Liver (tissue), 10 donors: ENCODE measurements at places on chromosomes 11 and 22.
A peak's percentile ranks its signal among the peaks of the same experiment; 100 is the strongest.

DNA sequence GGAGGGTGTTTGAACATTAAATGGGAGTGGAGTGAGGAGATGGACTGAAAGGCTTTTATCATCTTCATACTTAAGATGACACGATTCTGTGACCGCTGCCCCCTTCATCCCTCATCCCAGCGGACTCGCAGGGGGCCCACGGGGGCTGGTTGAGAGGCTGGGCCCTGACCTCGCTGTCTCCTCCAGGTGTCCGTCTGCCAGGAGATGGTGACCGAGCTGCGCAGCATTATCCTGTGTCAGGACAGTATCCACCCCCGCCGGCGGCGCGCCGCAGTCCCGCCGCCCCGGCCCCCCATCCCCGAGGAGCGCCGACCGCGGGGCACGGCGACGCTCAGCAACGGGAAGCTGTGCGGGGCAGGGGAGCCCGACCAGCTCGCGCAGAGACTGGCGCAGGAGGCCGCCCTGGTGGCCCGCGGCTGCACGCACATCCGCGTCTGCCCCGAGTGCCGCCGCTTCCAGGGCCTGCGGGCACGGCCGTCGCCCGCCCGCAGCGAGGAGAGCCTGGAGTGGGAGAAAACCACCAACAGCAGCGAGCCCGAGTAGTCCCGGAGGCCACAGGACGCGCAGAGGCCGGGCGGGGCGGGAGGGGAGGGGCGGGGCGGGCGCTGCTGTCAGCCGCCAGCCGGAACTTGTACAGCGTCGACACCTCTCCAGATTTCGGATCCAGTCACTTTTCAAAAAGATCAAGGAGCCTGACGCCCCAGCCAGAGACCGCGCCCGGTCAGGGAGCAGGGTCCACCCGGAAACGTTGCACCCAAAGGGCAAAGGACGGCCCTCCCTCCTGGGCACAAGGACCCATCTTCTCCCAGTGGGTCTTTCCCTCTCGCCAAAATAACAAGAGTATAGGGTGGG is 38.0 kb upstream of the TBCEL start:
- H3K27me3 ChIP-seq: no peaks in the 10 kb centered on the region
- H3K36me3 ChIP-seq: no peaks in the 10 kb centered on the region
- peak; percentile 55 for DNase-seq
- H3K4me1 ChIP-seq: no peaks in the 10 kb centered on the region

DNA sequence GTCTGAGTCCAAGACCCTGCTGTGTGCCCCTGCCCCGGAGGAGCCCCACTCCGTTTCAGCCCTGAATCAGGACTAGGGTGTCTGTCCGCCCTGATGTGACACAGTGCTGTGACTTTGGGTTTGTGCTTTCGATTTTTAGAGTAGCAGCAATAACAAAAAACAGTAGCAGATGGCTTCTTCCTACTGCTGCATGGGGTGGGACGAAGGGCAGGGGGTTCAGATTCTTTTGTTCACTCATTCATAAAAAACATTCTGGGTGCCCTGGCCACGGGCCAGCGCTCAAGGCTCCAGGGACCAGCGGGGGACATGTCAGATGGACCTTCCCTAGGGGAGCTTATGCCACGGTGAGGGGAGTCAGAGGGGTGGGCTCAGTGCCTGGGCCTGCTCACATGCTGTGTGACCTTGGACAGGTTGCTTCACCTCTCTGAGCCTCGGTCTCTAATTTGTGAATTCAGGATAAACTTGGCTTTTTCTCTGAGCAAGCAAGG is 24.6 kb upstream of the PRR5 start:
- peak overlapping the region; percentile 28 for H3K4me3 ChIP-seq
- no peaks in the 10 kb centered on the region for H3K36me3 ChIP-seq
- no peak overlapping the region for H3K27ac ChIP-seq
- H3K27me3 ChIP-seq: no peaks in the 10 kb centered on the region
- no peak for DNase-seq

GRCh38 chr11:9790703-9791102 is 126.8 kb downstream of the SWAP70 start:
- no peaks in the 10 kb centered on the region for H3K27me3 ChIP-seq
- H3K4me3 ChIP-seq: no peak overlapping the region
- H3K36me3 ChIP-seq: peaks cover 14% of the 10 kb centered on the region
- peak; percentile 3 for DNase-seq
- H3K27ac ChIP-seq: no peak overlapping the region

- no peaks in the 10 kb centered on the region for H3K27me3 ChIP-seq
- H3K36me3 ChIP-seq: no peaks in the 10 kb centered on the region
- peak; percentile 74 for DNase-seq
- no peak overlapping the region for H3K27ac ChIP-seq
- peak overlapping the region; percentile 13 for H3K4me3 ChIP-seq
- H3K4me1 ChIP-seq: peaks cover 2% of the 10 kb centered on the region
These were observed 2.0 kb downstream of the HEPN1 start for GRCh38 chr11:124920870-124921609.

- H3K27ac ChIP-seq: no peak overlapping the region
- no peaks in the 10 kb centered on the region for H3K27me3 ChIP-seq
- H3K4me1 ChIP-seq: peaks cover 47% of the 10 kb centered on the region
- H3K4me3 ChIP-seq: no peak overlapping the region
- H3K36me3 ChIP-seq: no peaks in the 10 kb centered on the region
These were observed 28.6 kb downstream of the GNB1L start for GRCh38 chr22:19825904-19826618.

DNA sequence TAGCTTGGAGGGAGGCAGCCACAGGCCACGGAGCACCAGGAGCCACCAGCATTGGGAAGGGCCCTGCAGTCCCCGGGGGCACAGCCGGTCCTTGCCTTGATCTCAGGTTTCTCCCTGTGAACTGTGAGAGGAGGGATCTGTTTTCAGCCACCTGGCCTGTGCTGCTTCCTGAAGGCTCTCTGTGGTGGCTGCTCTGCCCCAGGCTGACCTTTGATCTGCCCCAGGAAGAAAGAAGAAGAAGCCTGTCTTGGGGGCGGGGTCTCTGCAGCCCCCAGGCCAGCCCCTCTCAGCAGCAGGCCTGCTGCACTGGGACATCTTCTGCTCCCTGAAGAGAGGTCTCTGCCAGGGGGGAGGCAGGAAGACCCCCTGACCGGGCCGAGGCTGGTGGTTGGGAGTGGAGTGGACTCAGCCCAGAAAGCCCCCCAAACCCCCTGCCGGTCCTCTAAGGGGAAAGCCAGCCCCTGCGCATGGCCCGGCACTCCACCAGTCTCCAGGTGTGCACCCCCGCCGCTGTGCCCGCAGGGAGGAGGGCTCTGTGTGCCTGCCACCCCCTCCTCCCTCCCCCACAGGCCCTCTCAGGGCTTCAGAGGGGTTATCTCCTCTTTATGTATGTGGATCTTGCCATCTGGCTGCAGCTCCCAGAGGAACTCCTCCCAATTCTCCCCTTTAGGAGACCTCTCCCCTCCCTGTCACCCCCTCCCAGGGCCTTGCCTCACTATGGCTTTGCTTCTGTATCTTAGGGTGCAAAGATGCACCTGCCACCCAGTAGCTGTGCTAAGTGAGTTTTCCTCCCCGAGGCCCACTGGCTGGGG is 675.3 kb downstream of the BRD1 start:
- DNase-seq: no peak
- H3K4me3 ChIP-seq: no peak overlapping the region
- H3K27ac ChIP-seq: no peak overlapping the region
- no peaks in the 10 kb centered on the region for H3K4me1 ChIP-seq
- H3K27me3 ChIP-seq: no peaks in the 10 kb centered on the region

DNA sequence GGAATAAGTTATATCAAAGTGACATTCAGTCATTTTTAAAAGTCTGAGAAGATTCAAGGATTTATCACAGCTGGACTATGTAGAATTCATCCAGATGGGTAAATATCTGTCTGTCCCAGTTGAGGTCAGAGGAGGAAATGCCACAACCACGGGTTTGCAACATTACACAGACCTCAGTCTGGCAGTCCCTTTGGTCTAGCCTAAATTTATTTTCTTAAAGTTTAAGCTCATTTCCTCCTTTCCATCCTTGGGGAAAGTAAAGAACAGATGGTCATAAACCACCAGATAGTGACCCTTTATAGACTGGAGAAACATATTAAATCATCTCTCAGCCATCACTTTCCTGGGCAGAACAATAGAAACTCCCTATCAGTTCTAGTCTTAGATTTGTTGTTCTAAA is 238.4 kb upstream of the DDI1 start:
- H3K4me1 ChIP-seq: no peaks in the 10 kb centered on the region
- no peak overlapping the region for H3K4me3 ChIP-seq
- H3K36me3 ChIP-seq: no peaks in the 10 kb centered on the region
- no peaks in the 10 kb centered on the region for H3K27me3 ChIP-seq

- no peak overlapping the region for H3K27ac ChIP-seq
- H3K4me3 ChIP-seq: no peak overlapping the region
- H3K36me3 ChIP-seq: no peaks in the 10 kb centered on the region
- H3K4me1 ChIP-seq: peaks cover 15% of the 10 kb centered on the region
These were observed 94.2 kb downstream of the PTPRJ start for GRCh38 chr11:48074425-48075181.

- H3K36me3 ChIP-seq: peaks cover 12% of the 10 kb centered on the region
- no peak overlapping the region for H3K4me3 ChIP-seq
- H3K4me1 ChIP-seq: no peaks in the 10 kb centered on the region
- H3K27ac ChIP-seq: no peak overlapping the region
- no peaks in the 10 kb centered on the region for H3K27me3 ChIP-seq
These were observed 38.6 kb upstream of the POGLUT3 start for GRCh38 chr11:108536783-108537182.

GRCh38 chr11:32039149-32039548 is 51.7 kb upstream of the RCN1 start:
- no peaks in the 10 kb centered on the region for H3K36me3 ChIP-seq
- H3K4me3 ChIP-seq: no peak overlapping the region
- no peak overlapping the region for H3K27ac ChIP-seq
- no peaks in the 10 kb centered on the region for H3K27me3 ChIP-seq

DNA sequence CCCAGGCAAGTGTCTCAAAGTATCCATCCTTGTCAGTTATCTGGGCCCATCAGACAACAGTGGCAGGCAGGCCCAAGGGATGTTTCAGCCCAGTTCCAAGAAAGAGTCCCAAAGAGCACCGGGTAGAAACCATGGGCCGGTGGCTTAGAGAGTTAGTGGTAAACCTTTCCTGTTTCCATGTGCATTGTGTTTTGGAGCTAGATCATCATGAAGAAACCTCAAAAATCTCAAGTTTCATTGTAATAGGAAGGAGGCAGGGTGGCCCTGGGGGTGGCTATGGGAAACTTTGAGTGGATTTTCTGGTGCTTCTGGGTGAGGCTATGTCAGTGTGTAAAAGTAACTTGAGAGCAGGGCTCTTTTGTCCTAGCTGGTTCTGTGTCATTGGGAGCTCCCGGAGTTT is 68.1 kb downstream of the UBASH3B start:
- H3K4me3 ChIP-seq: no peak overlapping the region
- H3K36me3 ChIP-seq: no peaks in the 10 kb centered on the region
- H3K27me3 ChIP-seq: no peaks in the 10 kb centered on the region
- no peak for DNase-seq

DNA sequence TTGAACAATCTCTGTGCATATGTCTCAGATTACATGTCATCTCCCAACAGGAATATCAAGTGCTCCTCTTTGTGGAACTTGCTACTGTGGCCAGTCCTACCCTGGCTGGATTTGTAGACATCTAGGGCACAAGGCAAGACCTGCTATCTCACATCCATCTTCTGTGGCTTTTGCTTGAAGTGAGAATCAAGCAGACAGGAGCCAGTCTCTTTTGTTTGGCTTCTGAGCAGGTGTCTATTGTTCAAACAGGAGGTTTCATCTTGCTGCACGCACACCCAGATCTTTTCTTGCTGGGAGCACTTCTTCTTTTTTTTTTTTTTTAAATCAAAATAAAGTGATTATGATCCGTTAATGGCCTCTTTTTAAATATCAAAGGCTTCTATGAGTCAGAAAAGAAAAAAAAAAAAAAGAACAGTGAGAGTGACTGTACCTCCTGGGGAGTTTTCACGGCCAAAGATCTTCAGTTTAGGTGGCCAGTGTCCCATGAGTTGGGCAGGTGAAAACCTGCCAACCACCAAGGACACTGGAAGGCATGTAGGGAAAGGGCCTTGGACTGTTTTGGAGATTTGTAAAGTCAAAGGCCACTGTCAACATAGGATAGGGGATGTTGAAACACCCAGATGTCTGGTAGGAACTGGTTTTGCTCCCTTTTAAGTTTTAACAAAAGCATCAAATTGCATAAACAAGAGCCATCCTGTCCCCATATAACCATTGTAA is 78.1 kb downstream of the CD44 start:
- no peaks in the 10 kb centered on the region for H3K27me3 ChIP-seq

DNA sequence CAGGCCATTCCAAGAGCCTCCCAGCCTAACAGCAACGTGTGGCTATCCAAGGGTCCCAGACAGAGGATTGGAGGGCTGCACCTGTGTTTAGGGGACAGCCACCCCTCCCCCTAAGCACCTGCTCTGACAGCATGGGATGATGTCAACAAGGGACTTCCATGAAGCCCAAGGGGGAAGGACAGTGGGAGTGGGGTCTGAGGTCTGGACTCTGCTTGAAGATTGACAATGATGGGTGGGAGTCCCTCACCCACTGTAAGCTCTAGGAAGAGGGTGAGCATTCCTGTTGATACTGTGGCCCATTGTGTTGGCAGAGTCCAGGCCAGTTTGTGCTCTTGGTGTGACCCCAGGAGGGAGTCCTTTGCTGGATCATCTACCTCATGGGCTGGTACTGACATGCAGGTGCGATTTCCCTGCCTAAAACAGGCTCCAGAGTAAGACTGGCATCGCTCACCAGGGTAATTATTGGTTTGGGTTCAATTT is 46.9 kb upstream of the TUB start:
- no peak overlapping the region for H3K4me3 ChIP-seq
- no peaks in the 10 kb centered on the region for H3K27me3 ChIP-seq
- H3K4me1 ChIP-seq: no peaks in the 10 kb centered on the region
- no peak overlapping the region for H3K27ac ChIP-seq
- no peaks in the 10 kb centered on the region for H3K36me3 ChIP-seq

DNA sequence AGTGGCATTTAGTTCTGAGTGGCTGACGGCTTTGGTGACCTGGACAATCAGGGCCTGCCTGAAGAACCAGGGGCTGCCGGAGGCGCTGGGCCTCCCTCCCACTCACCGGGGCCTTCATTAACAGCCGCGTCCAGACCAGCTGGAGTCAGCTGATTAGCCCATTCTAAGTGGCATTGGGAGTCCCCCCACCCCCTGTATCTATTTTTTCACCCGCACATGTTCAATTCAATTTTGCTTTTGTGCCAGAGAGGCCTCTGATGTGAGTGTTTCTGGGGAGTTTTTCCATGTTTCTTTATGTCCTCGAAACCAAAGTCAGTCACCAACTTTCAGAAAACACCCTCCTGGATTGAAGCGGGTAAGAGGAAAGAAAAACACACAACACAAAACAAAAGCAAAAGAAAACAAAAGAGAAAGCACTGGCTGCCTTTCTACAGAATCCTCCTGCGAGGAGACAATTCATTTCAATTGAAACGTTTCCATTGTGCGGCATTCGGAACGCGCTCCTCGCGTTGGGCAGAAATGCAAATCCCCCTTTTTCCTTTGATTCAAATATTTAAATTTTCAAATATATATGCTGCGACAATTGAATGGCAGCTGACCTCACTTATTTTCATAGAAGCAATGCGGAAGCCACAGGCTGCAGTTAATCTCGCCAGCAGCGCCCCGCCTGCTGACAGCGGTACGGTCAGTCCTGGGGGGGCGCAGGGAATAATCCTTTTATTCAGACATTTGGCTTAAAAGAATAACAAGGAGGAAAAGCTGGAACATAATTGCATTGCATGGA is 17.7 kb downstream of the CDKN1C start:
- peaks cover 3% of the 10 kb centered on the region for H3K27me3 ChIP-seq
- no peak overlapping the region for H3K27ac ChIP-seq
- no peak overlapping the region for H3K4me3 ChIP-seq
- no peaks in the 10 kb centered on the region for H3K36me3 ChIP-seq
